ENCODE measurements at places on chromosomes 7 and 10. TPM values are rescaled to one million over a fixed set of nuclear protein-coding genes. Genes with fewer than 3 reads are reported as not detected.

Gene INA
- not detected for total RNA-seq

GRCh38 chr7:28026237-28026636 lies 154.4 kb downstream of the JAZF1 start:
- H3K4me3 ChIP-seq: no peak overlapping the region
- no peaks in the 10 kb centered on the region for H3K27me3 ChIP-seq
- no peak overlapping the region for H3K27ac ChIP-seq
- DNase-seq: no peak
- peaks cover 2% of the 10 kb centered on the region for H3K36me3 ChIP-seq

Gene OPN1SW
- not detected for total RNA-seq

- no peak overlapping the region for H3K4me3 ChIP-seq
- H3K4me1 ChIP-seq: peaks cover 3% of the 10 kb centered on the region
- H3K27me3 ChIP-seq: no peaks in the 10 kb centered on the region
- no peak for DNase-seq
Measured at GRCh38 chr10:3699916-3700315, 85.1 kb downstream of the KLF6 start.

Gene PLA2G12B
- not detected for total RNA-seq

DNA sequence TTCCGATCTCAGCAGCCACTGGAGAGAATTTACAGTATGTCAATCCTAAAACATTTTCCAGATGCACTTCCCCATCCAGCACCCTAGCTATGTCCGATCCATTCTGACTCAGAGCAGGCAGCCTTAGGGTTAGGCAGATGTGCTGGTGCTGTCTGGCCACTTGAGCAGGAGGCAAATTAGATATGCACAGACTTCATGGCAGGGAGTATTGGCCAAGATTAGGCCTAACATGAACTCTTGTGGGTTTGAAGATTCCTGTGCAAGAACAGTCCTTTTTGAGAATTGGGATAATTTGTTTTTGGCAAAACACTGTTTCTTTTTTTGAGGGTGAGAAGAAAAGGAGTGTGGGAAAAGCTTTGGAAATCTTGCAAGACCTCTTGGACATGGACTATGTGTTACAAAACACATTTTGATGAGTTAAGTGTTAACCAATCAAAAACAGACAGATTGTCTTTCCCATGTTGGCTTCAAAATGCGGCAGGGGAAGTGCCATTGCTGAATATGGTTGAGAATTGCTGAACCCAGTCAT lies 218.6 kb upstream of the INHBA start:
- no peak overlapping the region for H3K27ac ChIP-seq
- no peaks in the 10 kb centered on the region for H3K36me3 ChIP-seq
- no peaks in the 10 kb centered on the region for H3K4me1 ChIP-seq
- no peak for DNase-seq
- peaks cover 2% of the 10 kb centered on the region for H3K27me3 ChIP-seq
- H3K4me3 ChIP-seq: no peak overlapping the region

GRCh38 chr10:86666538-86666937 lies 1.8 kb upstream of the LDB3 start:
- no peaks in the 10 kb centered on the region for H3K27me3 ChIP-seq
- DNase-seq: no peak
- no peak overlapping the region for H3K4me3 ChIP-seq
- peaks cover 5% of the 10 kb centered on the region for H3K4me1 ChIP-seq

Gene AGMO
- not detected for total RNA-seq

- no peak for DNase-seq
- no peak overlapping the region for H3K27ac ChIP-seq
- H3K4me1 ChIP-seq: no peaks in the 10 kb centered on the region
- H3K36me3 ChIP-seq: no peaks in the 10 kb centered on the region
Measured at GRCh38 chr10:86331861-86332260, 34.7 kb downstream of the GRID1 start.

DNA sequence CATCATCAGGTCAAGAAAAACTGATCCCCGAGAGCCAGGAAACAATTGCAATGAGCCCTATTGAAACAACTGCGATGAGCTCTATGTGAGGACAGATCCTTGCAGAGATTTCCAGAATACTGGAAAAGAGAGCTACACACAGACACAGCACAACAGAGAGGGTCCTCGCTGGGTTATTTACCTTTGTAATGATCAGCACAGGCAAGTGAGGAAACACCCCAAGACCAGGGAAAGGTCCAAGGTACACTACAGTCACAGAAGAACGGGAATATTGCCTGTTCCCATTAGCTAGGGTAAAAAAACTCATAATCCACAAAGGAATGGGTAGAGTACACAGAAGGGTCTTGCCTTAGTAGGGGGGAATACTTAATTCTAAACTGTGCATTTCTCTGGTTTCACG lies 152.7 kb downstream of the ZNF438 start:
- no peak for DNase-seq
- no peaks in the 10 kb centered on the region for H3K27me3 ChIP-seq
- no peak overlapping the region for H3K27ac ChIP-seq

DNA sequence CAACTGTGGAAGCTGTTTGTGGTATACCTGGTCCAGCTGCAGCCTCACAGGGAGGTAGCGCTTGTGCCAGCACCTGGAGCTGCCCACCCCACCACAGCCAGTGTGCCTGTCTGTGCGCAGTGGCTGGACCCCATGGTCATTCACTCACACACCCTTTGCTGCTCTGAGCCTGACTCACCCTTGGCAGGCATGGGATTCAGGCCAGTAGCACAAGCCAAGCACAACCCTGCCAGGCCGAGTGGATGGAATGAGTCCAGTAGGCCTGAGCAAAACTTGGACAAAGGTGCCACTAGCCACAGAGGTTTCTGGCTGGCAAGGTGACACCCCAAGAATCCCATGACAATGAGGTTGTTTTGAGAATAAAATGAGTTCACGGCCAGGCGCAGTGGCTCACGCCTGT lies 19.0 kb downstream of the RBM48 start:
- H3K4me1 ChIP-seq: no peaks in the 10 kb centered on the region
- no peak overlapping the region for H3K4me3 ChIP-seq
- H3K36me3 ChIP-seq: no peaks in the 10 kb centered on the region
- no peak for DNase-seq

DNA sequence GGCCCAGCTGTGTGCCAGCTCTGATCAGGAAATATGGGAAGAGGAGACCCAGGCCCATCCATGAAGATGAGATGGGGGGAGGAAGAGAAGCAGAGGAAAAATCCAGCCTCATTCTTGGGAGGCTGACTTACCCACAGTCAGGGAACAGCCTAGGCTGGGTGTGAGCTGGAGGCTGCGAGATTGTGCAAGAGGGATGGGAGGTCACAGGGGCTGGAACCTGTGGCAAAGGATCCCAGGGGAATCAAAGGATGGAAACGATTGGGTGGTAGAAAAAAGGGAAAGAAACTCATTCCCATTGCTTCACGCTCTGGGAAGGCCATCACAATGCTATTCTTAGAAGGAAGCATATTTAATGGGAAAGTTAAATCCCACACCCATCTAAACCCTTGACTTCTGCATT lies 26.7 kb upstream of the CRHR2 start:
- H3K4me3 ChIP-seq: no peak overlapping the region
- H3K27ac ChIP-seq: no peak overlapping the region
- no peaks in the 10 kb centered on the region for H3K36me3 ChIP-seq

- H3K27me3 ChIP-seq: peaks cover 5% of the 10 kb centered on the region
- H3K4me3 ChIP-seq: peak overlapping the region; percentile 35
- H3K36me3 ChIP-seq: no peaks in the 10 kb centered on the region
- peaks cover 8% of the 10 kb centered on the region for H3K4me1 ChIP-seq
- H3K27ac ChIP-seq: no peak overlapping the region
Measured at GRCh38 chr7:351256-351655, 61.3 kb downstream of the FOXL3 start.

DNA sequence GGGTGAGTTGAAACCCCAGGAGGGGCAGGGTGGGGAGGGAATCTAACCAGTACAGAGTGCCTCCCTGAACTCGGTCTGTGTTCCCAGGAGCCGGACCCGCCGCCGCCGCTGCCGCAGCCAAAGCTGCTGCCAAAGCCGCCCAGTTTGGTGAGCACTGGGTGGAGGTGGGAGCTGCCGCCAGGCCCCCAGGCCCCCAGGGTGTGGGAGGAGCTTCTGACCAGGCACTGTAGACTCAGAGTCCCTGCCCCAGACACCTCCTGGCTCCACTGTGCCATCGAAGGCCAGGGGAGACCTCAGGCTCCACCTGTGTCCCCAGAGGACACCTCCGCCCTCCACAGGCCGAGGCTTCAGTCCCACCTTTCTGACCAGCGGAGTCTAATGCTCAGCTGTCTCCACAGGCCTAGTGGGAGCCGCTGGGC lies 20.4 kb upstream of the LIMK1 start:
- no peak overlapping the region for H3K27ac ChIP-seq
- no peaks in the 10 kb centered on the region for H3K27me3 ChIP-seq
- peak; percentile 8 for DNase-seq

GRCh38 chr7:100590077-100590737 lies 4.1 kb downstream of the FBXO24 start:
- peaks cover 4% of the 10 kb centered on the region for H3K4me1 ChIP-seq
- H3K36me3 ChIP-seq: no peaks in the 10 kb centered on the region
- H3K27me3 ChIP-seq: peaks cover 13% of the 10 kb centered on the region
- DNase-seq: no peak

Gene KLF14
- total RNA-seq: 0.27 TPM

GRCh38 chr10:28980264-28980663 lies 302.9 kb downstream of the BAMBI start:
- no peaks in the 10 kb centered on the region for H3K4me1 ChIP-seq
- no peak for DNase-seq
- no peaks in the 10 kb centered on the region for H3K36me3 ChIP-seq
- no peak overlapping the region for H3K27ac ChIP-seq
- no peak overlapping the region for H3K4me3 ChIP-seq
- H3K27me3 ChIP-seq: no peaks in the 10 kb centered on the region

Gene ST8SIA6
- total RNA-seq: not detected

Gene RNF148
- not detected for total RNA-seq

Gene MCMBP
- total RNA-seq: 36.0 TPM

GRCh38 chr7:73840715-73841379 lies 1.5 kb downstream of the METTL27 start:
- H3K36me3 ChIP-seq: no peaks in the 10 kb centered on the region
- no peak overlapping the region for H3K27ac ChIP-seq
- H3K4me3 ChIP-seq: no peak overlapping the region
- H3K27me3 ChIP-seq: no peaks in the 10 kb centered on the region
- peaks cover 19% of the 10 kb centered on the region for H3K4me1 ChIP-seq
- DNase-seq: no peak

DNA sequence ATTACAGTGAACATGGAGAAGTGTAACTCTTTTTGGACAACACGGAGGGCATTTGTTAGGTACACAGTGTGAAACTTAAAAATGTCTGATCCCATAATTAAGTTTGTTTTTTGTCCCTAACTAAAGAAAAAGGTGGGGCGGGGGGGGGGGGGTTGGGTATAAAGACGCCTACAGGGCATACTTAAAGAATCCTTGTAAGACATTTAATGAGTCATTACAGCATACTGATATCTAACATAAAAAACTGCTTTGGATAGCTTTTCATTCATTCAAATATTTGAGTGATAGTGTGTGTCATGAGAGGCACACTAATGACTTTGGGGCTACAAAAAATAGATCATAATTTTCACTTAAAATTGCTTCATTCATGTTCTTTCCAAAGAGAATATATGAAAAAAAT lies 31.2 kb downstream of the ZNRF2 start:
- no peak for DNase-seq
- no peaks in the 10 kb centered on the region for H3K27me3 ChIP-seq
- H3K4me1 ChIP-seq: peaks cover 26% of the 10 kb centered on the region
- no peaks in the 10 kb centered on the region for H3K36me3 ChIP-seq
- H3K4me3 ChIP-seq: no peak overlapping the region
- no peak overlapping the region for H3K27ac ChIP-seq

DNA sequence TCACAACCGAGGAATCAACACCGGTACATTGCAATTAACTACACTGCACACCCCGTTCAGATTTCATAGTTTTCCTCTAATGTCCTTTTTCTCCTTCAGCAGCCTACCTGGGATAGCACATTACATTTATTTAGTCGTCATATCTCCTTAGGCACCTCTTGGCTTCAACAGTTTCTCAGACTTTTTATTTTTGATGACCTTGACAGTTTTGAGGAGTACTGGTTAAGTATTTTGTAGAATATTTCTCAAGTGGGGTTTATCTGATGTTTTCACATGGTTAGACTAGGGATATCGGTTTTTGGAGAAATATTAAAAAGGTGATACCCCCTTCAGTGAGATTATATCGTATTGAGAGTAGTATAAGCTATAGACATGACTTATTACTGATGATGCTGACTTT lies 87.0 kb upstream of the GLCCI1 start:
- H3K4me3 ChIP-seq: no peak overlapping the region
- H3K27me3 ChIP-seq: no peaks in the 10 kb centered on the region
- DNase-seq: no peak
- no peaks in the 10 kb centered on the region for H3K36me3 ChIP-seq
- peaks cover 20% of the 10 kb centered on the region for H3K4me1 ChIP-seq
- H3K27ac ChIP-seq: no peak overlapping the region

Gene STK32C
- total RNA-seq: 20.0 TPM

Gene CYP26C1
- total RNA-seq: 0.19 TPM

Gene SRRM3
- total RNA-seq: not detected

DNA sequence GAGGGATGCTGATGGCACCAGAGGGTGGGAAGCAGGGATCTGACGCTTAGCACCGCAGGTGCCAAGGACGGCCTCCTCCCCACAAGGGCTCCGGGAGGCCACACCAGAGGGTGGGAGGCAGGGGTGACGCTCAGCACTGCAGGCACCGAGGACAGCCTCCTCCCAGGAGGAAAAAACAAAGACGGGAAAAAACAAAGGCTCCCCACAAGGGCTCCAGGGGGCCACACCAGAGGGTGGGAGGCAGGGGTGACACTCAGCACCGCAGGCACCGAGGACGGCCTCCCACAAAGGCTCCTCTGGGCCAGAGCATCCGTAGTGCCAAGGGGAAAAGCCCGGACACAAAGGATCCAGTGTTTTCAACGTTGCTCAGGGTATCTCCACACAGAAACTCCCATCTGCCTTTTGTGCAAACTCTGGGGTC lies 25.6 kb downstream of the DIP2C start:
- DNase-seq: no peak
- H3K36me3 ChIP-seq: no peaks in the 10 kb centered on the region
- H3K27ac ChIP-seq: no peak overlapping the region
- no peaks in the 10 kb centered on the region for H3K4me1 ChIP-seq

DNA sequence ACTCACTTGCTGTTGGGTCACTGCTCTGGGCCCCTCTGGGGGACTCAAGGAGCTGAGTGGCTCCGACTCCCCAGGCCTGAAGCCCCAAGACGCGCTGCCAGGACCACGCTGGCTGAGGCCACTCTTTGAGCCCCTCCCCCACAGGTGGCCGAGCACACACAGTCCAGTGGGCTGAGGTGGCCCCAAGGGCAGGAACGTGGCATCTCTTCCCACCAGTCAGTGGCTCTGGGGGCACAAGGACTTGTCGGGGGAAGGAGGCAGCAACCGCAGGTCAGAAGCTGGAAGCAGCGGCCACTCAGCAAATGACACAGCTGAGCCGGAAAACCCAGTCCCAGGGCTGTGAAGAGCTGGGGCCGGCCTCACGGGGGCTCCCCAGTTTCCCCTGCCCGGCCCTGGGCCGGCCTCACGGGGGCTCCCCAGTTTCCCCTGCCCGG lies 24.1 kb downstream of the GRIFIN start:
- H3K27ac ChIP-seq: no peak overlapping the region
- peaks cover 8% of the 10 kb centered on the region for H3K4me1 ChIP-seq
- H3K4me3 ChIP-seq: no peak overlapping the region
- no peaks in the 10 kb centered on the region for H3K36me3 ChIP-seq

GRCh38 chr7:32586291-32587221 lies 91.3 kb downstream of the AVL9 start:
- peak overlapping the region; percentile 34 for H3K27ac ChIP-seq
- H3K4me3 ChIP-seq: no peak overlapping the region
- H3K36me3 ChIP-seq: peaks cover 51% of the 10 kb centered on the region

GRCh38 chr10:93106631-93107072 lies 33.0 kb downstream of the CYP26A1 start:
- no peaks in the 10 kb centered on the region for H3K36me3 ChIP-seq
- no peak for DNase-seq
- no peak overlapping the region for H3K27ac ChIP-seq
- no peaks in the 10 kb centered on the region for H3K27me3 ChIP-seq
- H3K4me3 ChIP-seq: no peak overlapping the region
- no peaks in the 10 kb centered on the region for H3K4me1 ChIP-seq

Gene VAX1
- not detected for total RNA-seq

Measured in B cell (primary cell).